ENCODE measurements at places on chromosomes 3 and 15.

DNA sequence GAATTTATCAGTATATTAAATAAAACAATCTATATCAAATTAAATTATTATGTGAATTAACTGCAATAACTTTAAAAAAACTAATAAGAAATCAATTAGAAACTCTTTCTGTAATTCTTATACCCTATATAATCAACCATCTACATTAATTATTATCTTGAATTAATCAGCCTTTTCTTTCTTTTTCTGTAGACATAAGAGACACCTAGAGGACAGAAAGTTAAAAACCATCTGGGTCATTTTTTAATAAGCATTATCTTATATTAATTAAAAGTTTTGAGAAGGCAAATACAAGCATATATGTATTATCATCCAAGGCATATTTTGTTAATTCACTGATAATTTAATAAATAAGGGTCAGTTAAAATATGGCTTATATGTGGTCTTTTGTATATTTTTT lies 24.2 kb upstream of the SLC25A26 start:
- DNase-seq = no peak

DNA sequence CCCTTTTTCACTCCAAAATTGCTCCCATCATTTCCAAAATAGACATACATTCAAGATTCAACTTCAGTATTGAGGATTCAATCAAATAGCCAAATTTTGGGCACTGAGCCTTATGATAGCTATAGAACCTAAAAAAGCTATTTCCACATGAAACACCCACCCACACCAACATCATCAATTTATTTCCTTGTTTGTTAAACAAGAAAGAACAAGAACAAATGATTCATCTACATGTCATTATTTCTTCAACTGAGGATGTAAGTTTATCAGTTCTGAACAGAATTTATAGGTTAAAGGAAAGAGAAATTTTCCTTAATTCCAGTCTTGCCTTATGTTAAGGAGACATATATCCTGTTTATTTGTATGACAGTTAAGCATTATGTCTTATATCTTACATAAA lies 32.2 kb downstream of the DPPA2 start:
- DNase-seq = no peak

- no peak for DNase-seq
These were observed 4.2 kb downstream of the PLXNA1 start for GRCh38 chr3:126987129-126987528.

GRCh38 chr3:65886391-65886790 lies 152.3 kb downstream of the MAGI1 start:
- no peak for DNase-seq

Data from activated naive CD8-positive, alpha-beta T cell treated with anti-CD3 and anti-CD28 coated beads for 36 hours (primary cell).